A549 treated with GW870086 at 1 μM for 4 hours (cell line): ENCODE measurements at places on chromosomes 5 and 9. TPM values are rescaled to one million over a fixed set of nuclear protein-coding genes. Genes with fewer than 3 reads are reported as not detected.

The PCDHB8 gene
- 0.24 to 0.39 TPM (median 0.32 TPM) in 5 replicates for total RNA-seq

The SH3RF2 gene
- 2.5 to 3.8 TPM (median 3.6 TPM) in 5 replicates for total RNA-seq

The ARSB gene
- total RNA-seq = 7.9 to 9.9 TPM (median 9.1 TPM) in 5 replicates

The NPR3 gene
- total RNA-seq = 15.9 to 22.0 TPM (median 20.7 TPM) in 5 replicates

The IL5 gene
- total RNA-seq = not detected in 5 replicates

The SPINK6 gene
- total RNA-seq = 0.49 to 0.87 TPM (median 0.64 TPM) in 3 of 5 replicates, not detected in the others

The CARTPT gene
- not detected in 5 replicates for total RNA-seq

The KLHL3 gene
- 0.08 to 0.16 TPM (median 0.14 TPM) in 5 replicates for total RNA-seq

The KIAA0825 gene
- 0.41 to 0.60 TPM (median 0.50 TPM) in 5 replicates for total RNA-seq

The OSTF1 gene
- total RNA-seq = 14.8 to 18.3 TPM (median 15.7 TPM) in 5 replicates

The CTNND2 gene
- not detected in 5 replicates for total RNA-seq

The ACOT12 gene
- total RNA-seq = 0.07 to 0.08 TPM in 2 of 5 replicates, not detected in the others

The TMEM215 gene
- 0.03 TPM in 2 of 5 replicates, not detected in the others for total RNA-seq

The QRFP gene
- total RNA-seq = not detected in 5 replicates

The SPACA9 gene
- total RNA-seq = 4.1 to 5.3 TPM (median 4.9 TPM) in 5 replicates

The FOXD4L3 gene
- 0.11 to 0.12 TPM in 2 of 5 replicates, not detected in the others for total RNA-seq

The PCDHA13 gene
- total RNA-seq = 0.07 to 0.17 TPM (median 0.10 TPM) in 5 replicates

The NTNG2 gene
- 0.93 to 2.6 TPM (median 1.5 TPM) in 5 replicates for total RNA-seq

The HK3 gene
- 0.05 to 0.13 TPM in 2 of 5 replicates, not detected in the others for total RNA-seq

The CYLC2 gene
- total RNA-seq = not detected in 5 replicates

The HEMGN gene
- not detected in 5 replicates for total RNA-seq

The DCANP1 gene
- total RNA-seq = not detected in 5 replicates

The SARDH gene
- total RNA-seq = 0.05 to 0.14 TPM (median 0.06 TPM) in 3 of 5 replicates, not detected in the others

The DCAF10 gene
- total RNA-seq = 10.4 to 12.5 TPM (median 11.2 TPM) in 5 replicates

The AQP3 gene
- total RNA-seq = 11.9 to 18.2 TPM (median 15.1 TPM) in 5 replicates

The LECT2 gene
- total RNA-seq = not detected in 5 replicates

The ANKRD18A gene
- 5.6 to 13.3 TPM (median 9.8 TPM) in 5 replicates for total RNA-seq

The FBXO4 gene
- 5.8 to 9.0 TPM (median 7.5 TPM) in 5 replicates for total RNA-seq

The IFNA21 gene
- not detected in 5 replicates for total RNA-seq

The ZFP2 gene
- total RNA-seq = not detected in 5 replicates

The C6 gene
- total RNA-seq = not detected in 5 replicates

The PSAT1 gene
- total RNA-seq = 158 to 174 TPM (median 168 TPM) in 5 replicates

The IDNK gene
- total RNA-seq = 5.2 to 9.1 TPM (median 5.8 TPM) in 5 replicates

The IFNA8 gene
- total RNA-seq = not detected in 5 replicates

The RNF183 gene
- total RNA-seq = 0.19 TPM in 1 of 5 replicates, not detected in the others

The CDC25C gene
- 8.6 to 11.7 TPM (median 10.5 TPM) in 5 replicates for total RNA-seq

The IFNA13 gene
- not detected in 5 replicates for total RNA-seq

The FRRS1L gene
- total RNA-seq = 0.13 to 0.51 TPM (median 0.19 TPM) in 5 replicates

The GHR gene
- total RNA-seq = 0.03 to 0.07 TPM (median 0.06 TPM) in 4 of 5 replicates, not detected in the other
